ENCODE measurements at places on chromosomes 11 and 22.

- no peak for DNase-seq
These were observed 420.6 kb downstream of the BRD1 start for GRCh38 chr22:49406879-49407587.

DNA sequence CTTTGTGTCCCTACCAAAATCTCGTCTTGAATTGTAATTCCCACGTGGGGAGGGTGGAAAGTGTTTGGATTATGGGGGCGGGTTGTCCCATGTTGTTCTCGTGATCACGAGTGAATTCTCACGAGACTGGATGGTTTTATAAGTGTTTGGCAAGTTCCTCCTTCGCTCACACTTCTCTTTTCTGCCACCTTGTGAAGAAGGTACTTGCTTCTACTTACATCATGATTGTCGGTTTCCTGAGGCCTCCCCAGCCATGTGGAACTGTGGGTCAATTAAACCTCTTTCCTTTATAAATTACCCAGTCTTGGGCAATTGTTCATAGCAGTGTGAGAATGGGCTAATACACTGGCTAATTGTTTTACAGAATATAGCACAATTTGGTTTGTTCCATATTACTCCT is 326.3 kb downstream of the GRM5 start:
- DNase-seq, result no peak

GRCh38 chr11:86212019-86212611 is 32.4 kb upstream of the EED start:
- DNase-seq, result no peak

- DNase-seq, result no peak
These were observed 7.3 kb downstream of the SART1 start for GRCh38 chr11:65968600-65969482.

DNA sequence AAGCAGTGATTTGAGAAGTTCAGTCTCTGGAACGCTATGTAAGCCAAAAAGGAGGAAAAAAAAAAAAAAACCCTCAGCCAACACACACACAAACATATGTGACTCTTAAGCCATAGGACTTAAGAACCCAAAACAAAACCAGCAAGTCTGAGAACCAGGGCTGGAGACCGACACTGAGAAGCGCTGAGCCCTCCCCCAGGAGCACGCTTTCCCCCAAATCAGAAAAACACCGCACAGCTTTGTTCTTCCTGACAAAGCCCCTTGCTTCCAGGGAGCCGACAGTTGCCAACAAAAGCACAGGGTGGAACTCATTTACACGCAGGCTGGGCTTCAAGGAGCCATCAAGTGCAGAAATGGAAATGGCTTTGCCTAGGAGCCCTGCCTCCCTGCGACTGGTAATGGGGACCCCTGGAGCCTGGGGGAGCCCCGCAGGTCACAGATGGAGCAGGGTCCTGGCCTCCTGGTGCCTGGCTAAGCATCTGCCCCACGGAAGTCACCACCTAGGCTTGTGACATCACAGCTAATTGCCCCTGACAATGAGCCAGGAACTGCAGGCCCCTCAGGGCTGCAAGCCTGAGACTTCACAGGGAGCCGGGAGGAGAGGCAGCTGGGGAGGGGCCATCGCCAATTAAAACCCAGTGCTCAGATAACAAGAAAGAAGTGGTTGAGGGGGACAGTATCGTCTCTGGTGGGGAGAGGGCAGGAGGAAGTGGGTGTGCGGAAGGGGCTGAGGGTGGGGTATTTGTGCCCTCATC is 66.9 kb downstream of the NFAM1 start:
- DNase-seq, result no peak

DNA sequence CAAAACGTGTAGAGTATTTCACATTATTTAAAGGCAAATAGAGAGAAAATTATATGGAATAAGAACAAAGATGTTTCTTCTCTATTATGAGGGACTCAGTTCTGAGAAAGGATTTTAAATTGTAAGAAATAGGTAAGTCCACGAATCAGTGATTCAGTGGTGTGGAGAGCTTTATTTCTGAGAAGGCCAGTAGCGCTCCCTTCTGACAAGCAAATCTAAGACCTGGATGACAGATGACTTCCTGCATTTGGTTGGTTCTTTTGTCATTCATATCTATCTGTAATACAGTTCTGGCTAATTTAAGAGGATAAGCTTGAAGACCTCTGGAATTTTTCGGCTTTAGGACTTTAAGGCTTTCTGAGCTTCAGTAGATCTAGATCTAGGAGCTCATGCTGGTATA is 7.0 kb downstream of the CD3E start:
- DNase-seq, result no peak

DNA sequence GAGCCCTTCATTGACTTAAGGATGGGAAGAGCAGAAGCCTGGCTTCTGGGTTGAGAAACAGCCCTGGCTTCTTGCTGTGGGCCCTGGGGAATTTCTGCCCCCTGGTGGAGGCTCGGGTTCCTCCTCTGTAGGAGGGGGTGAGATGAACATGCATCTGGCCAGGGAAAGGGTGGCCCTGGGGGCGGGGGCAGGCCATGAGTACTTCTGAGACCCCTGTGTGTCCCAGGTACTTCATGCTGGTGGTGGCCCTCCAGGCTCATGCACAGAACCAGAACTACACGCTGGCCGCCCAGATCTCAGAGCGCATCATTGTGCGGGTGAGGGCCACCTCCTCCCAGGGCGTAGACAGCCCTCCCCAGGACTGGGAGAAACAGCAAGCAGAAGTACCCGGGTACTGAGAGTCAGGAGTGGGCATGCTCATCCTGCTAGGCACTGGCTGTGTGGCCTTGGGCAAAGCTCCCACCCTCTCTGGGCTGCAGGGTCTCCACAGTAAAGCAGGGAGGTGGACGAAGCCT is 15.8 kb downstream of the TMEM258 start:
- peak; percentile 44 for DNase-seq

DNA sequence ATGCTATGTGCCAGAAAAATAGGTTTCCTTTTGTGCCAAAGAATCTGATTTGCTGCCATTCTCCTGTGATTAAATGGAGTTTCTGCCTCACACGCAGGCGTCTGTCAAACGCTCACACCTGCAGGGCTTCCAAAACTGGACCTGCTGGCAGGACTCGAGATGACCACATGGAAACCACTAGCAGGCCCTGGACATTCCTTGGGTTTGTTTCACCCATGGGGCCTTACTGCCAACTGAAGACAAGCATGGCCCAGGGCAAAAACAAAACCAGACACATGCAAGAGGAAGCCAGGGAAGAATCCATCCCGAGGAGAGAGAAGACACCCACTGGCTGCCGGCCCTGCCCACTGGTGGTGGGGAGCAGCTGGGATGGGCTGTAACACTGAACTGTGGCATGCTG is 55.9 kb upstream of the MN1 start:
- DNase-seq, result no peak

GRCh38 chr22:46982635-46983034 is 220.2 kb downstream of the TBC1D22A start:
- no peak for DNase-seq

GRCh38 chr22:29310863-29311339 is 4.5 kb downstream of the GAS2L1 start:
- peak; percentile 90 for DNase-seq

Data from A172 (cell line).